ENCODE measurements at places on chromosomes 12 and 14. TPM values are rescaled to one million over a fixed set of nuclear protein-coding genes. Genes with fewer than 3 reads are reported as not detected.

GRCh38 chr14:105473677-105474482 lies 741 bp upstream of the CRIP2 start:
- DNase-seq: peak; percentile 95

Gene PDE3A
- 82.6 TPM for total RNA-seq

DNA sequence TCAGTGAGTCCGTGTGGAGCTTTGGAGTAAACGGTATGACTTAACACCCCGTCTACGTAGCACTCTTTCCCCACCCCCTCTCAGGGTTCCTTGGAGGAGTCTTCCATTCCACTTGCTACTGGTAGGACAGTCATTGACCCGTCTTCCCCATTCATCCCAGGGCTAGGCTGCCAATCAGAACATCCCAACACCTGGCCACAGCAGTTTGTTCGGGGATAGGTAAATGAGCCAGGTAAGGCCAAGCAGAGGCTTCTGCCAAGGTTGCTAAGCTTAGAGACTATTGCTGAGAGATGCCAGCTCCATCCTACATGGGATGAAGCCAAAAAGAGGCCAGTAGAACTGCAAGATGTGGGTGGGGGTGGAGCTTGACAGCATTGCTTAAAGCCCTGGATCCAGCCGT lies 130.8 kb downstream of the BCL11B start:
- DNase-seq: no peak

GRCh38 chr12:54285150-54286041 lies 4.9 kb downstream of the HNRNPA1 start:
- DNase-seq: no peak

DNA sequence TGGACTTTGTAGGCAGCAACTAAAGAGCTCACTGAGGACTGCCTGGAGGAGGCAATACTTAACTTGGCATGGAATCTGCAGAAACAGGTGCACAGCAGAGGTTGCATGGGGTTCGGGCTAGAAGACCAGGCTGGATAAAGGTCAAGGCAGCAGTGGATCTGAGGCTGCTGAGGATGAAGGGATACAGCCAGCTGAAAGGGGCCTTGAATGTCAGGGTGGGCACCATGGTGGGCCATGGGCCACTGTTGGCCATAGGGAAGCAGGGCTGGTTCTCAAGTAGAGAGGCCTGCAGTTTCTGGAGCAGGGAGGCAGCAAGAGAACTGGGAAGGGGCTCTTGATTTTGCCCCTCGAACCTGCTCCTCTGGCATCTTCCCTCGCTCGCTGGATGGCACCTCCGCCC lies 55.5 kb downstream of the C14orf132 start:
- no peak for DNase-seq

GRCh38 chr14:23615856-23616255 lies 20.3 kb upstream of the DHRS2 start:
- no peak for DNase-seq

Gene STON2
- 14.0 TPM for total RNA-seq

GRCh38 chr14:22474730-22475351 lies 114.2 kb downstream of the DAD1 start:
- DNase-seq: no peak

GRCh38 chr12:55705782-55706402 lies 1.8 kb downstream of the ITGA7 start:
- no peak for DNase-seq
